ENCODE measurements at places on chromosomes 4 and X.

GRCh38 chr4:38634047-38634759 lies 29.8 kb upstream of the KLF3 start:
- DNase-seq = no peak

GRCh38 chrX:26909728-26910127 lies 553.4 kb downstream of the PPP4R3C start:
- no peak for DNase-seq

GRCh38 chr4:114334884-114335330 lies 263.7 kb upstream of the UGT8 start:
- no peak for DNase-seq

DNA sequence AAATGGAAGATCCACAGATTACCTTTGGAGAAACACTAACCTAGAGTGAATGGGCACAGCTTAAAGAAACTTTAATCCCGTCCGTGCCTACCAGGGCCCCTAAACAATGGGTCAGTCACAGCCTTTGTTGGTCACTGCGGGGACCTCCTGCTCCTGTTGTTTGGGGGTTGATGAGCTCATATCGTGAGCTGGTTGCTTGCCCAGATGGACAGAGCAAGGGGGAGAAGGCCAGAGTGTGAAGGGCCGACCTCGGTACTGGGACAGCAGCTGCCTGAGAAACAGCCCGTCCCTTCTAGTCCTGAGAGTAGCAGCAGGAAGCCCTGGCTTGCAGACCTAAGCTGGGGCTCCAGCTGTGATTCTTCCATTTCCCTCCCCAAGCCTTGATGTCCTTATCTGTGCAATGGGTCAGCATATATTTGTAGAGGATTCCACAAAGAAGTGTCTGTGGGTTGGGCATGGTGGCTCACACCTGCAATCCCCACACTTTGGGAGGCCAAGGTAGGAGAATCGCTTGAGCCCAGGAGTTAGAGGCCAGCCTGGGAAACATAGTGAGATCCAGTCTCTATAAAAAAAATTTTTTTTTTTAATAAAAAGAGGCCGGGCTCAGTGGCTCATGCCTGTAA lies 69.6 kb upstream of the SLC34A2 start:
- DNase-seq = no peak

- DNase-seq = peak; percentile 68
Observed at GRCh38 chrX:14032406-14032805, 2.7 kb upstream of the GEMIN8 start.

DNA sequence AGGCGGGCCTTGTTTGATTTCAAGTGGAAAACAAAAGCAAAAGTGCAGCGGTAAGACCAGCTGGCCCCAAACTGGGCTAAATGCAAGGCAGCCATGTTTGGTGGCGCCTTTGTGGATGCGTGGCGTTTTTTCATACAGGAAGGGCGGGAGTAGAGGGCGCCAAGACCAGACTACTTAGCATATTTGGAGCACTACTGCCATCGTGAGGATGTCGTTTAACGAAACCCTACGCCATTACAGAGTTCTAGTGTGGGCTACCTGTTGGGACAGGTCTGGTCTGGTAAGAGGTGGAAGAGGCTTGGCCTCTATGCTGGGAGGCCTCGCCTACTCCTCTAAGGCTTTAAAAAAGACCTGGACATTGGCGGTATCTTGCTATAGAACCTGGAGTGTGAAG lies 230.7 kb upstream of the STK26 start:
- no peak for DNase-seq

- DNase-seq = no peak
Observed at GRCh38 chr4:81756973-81757372, 285.3 kb upstream of the RASGEF1B start.

GRCh38 chr4:95263391-95263790 lies 285.4 kb downstream of the UNC5C start:
- DNase-seq = no peak

GRCh38 chrX:20399728-20400414 lies 133.2 kb upstream of the RPS6KA3 start:
- DNase-seq = no peak

DNA sequence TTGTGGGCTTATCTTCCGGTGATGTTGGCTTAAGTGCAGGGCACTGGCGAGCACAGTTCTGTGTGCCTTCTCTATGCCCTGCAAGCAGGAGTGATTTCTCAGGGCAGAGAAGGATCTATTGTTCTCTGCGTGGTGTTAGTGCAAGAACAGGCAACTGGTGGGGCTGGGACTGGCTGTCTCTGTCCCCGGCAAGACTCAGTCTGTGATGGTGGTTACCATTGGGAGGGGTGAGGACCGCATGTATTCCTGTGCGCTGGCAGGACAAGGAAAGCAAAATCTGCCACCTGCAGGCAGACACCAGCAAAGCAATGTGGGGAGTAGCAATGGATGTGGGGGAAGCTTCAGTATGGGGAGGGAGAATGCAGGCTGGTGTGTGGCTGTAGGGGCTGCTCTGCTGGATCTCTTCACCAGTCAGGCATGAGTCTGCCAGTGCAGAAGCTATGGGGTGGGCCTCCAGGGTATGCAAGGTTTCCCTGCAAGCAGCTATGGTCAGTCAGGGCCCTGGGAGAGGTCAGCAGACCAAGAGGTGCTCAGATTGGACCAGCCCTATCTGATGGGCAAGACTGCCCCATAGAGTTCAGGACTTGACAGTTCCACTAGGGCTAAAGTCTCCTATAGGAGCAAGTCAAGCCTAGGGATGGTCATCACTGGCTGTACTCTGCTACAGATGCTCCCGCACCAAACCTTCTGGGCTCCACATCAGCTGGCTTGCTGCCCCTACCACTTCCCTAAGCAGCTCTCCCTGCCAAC lies 16.8 kb downstream of the PF4 start:
- no peak for DNase-seq

DNA sequence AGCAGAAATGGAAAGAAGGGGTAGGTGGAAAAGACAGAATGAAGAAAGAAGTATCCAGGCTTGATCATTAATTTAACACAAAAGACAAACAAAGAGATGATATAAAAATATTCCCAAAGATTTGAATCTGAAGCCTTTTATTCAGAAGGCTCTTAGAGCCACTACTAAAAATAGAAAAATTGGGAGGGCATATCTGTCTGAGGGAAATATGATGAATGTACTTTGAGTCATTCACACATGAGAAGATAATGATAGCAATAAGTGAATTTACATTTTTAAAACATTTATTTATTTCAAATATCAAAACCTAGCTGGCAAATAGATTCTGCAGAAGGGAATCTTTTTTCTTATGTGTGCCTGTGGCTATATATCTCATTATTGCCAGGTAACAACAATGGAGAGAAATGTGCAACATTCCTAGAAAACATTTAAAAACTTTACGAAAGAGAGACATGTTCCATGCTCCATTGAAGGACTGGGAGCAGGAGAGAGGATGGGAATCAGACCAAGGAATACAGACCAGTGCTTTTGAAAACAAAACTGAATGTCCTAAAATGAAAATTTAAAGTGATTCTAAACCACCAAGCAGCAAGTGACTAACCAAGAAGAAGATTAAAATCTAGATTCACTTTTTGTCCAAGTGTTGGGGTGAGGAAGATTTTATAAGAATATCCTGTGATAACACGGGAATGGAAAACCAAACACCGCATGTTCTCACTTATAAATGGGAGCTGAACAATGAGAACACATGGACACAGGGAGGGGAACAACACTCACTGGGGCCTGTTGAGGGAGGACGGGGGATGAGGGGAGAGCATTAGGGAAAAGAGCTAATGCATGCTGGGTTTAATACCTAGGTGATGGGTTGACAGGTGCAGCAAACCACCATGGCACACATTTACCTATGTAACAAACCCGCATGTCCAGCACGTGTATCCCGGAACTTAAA lies 41.2 kb downstream of the ANXA5 start:
- DNase-seq = no peak

DNA sequence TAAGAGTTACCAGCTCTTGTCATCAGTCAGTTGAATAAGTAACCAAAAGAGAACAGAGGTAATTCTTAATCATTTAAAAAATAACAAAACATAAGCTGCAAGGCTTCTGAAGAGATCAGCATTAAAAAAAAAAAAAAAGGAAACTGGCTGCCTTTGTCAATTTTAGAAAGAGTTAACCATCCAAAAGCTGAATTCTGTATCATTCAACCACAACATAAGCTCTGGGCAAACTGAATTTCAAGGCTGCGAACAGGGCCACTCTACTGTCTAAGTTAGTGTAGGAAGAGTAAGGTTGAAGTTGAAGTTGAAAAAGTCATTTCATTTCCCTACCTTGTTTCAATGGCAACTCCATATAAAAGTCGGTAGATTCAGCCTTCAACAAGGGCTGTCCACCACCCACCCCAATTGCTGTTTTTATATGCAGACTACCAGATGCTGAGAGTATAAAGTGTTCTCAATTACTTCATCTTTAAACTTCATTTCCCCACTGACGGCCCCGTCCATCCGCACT lies 1.1 kb upstream of the LIN54 start:
- DNase-seq = no peak

- DNase-seq = no peak
Observed at GRCh38 chrX:149392921-149393320, 112.2 kb downstream of the IDS start.

GRCh38 chr4:74755486-74755885 lies 38.8 kb downstream of the BTC start:
- DNase-seq = no peak

DNA sequence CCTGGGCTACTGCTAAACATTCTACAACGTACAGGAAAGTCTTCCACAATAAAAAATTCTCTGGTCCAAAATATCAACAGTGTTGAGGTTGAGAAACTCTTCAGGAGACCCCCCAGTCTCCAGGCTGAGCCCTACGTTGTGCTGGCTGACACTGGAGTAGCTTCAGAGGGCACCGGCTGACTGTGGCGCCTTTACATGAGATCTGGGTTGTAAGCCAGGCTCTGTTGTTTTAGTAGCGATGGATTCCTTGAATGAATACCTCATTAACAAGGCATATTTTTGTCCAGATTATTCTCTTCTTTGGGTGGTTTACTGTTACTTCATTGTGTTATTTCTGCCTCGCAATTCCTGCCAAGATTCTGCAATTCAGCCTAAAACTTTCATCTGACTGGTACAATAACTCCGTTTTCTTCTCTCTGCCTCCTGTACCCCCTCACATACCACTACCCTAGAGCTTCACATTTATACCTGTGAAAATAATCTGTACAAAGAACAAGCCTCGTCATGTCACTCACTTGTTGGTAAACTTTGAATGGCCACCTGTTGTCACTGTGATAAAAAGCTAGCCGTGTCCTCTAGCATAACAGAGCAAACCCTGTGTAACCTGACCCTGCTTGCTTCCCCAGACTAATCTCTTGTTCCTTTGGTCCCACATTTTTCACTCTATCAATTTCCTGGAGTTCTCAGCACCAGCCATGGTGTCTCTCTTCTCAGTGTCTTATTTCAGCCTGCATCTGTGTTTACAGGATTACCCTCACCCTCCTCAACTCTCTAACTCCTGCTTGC lies 1476.1 kb upstream of the TENM3 start:
- no peak for DNase-seq

- no peak for DNase-seq
Observed at GRCh38 chrX:155938132-155938531, 57.0 kb downstream of the VAMP7 start.

- no peak for DNase-seq
Observed at GRCh38 chr4:25486171-25486570, 109.1 kb downstream of the ANAPC4 start.

DNA sequence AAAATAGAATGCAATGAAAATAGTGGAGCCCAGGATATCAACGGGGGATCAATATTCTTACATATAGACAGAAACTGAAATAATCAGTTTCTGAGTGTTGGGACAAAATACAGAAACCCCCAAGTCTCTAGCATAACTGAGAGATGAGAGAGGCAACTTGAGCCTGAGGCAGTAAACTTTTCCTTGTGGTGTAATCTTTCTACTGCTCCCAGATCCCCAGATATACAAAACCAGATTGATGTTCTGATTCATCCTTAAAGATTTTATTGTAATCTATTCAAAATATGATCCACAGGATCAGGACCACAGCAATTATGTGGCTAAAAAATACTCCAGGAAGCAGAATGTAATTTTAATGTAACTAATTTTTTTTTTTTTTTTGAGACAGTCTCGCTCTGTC lies 2282.6 kb downstream of the ARAP2 start:
- no peak for DNase-seq

GRCh38 chr4:15562623-15563022 lies 92.5 kb downstream of the FBXL5 start:
- DNase-seq = no peak

GRCh38 chr4:123359449-123360315 lies 36.9 kb upstream of the SPRY1 start:
- no peak for DNase-seq

- DNase-seq = no peak
Observed at GRCh38 chrX:134526399-134526798, 66.4 kb downstream of the HPRT1 start.

GRCh38 chr4:128603081-128603480 lies 206.4 kb upstream of the JADE1 start:
- DNase-seq = no peak

GRCh38 chr4:55038176-55038890 lies 87.1 kb downstream of the KDR start:
- no peak for DNase-seq

- DNase-seq = no peak
Observed at GRCh38 chr4:2322841-2323240, 60.9 kb upstream of the MXD4 start.

DNA sequence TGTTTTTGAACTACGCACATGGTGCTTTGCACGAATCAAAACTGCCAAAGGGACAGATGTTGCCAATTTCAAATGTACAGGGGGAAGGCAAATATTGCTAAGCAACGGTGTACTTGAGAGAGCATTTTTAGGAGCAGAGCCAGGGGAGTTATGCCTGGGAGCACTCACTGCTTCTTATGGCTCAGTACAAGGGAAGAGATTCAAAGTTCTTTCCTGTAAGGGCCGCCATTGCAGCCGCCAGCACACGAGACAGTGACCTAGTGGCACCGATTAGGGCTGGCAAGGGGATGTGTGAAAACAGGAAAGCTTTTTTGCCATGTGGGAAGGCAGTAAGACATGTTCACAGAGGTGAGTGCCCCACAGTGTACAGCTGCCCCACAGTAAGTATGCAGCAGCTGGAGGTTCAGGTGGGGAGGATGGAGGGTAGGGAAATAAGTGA lies 133.8 kb downstream of the AFF1 start:
- no peak for DNase-seq

DNA sequence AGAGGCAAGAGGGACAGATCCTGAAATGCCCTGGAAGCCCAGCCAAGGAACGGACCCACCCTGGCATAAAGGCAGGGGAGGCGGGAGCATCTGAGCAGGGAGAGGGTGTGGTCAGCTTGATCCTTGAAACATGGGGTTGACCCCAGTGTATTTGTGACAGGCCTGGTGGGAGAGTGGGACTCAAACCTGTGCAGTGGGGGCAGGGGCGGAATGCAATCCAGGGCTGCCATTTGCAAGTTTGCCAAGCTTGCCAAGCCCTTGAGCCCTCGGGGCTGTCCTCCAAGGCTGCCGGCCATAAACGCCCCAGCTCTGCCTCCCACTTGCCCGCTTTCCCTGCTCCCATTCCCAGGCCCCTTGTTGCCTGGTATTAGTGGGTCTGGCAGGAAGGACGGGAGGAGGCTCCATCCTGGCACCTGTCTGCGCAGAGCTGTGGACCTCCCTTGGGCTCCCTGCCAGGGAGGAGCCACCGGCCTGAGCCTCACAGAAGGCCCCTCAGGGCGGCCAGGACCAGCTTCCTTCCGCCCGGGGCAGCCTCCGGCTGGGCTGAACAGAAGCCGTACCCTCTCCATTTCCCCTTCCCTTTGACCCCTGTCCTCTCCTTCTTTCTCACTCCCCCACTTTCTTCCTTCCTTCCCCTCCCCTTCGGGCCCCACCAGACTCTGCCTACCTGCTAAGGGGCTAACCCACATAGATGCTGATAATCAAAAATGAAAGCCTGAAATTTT lies 661 bp downstream of the S100P start:
- DNase-seq = no peak

- DNase-seq = no peak
Observed at GRCh38 chr4:65393078-65393477, 277.2 kb downstream of the EPHA5 start.
